ENCODE measurements at places on chromosomes 11 and 22.

- DNase-seq, result no peak
Observed at GRCh38 chr11:92162776-92163175, 61.8 kb upstream of the FAT3 start.

DNA sequence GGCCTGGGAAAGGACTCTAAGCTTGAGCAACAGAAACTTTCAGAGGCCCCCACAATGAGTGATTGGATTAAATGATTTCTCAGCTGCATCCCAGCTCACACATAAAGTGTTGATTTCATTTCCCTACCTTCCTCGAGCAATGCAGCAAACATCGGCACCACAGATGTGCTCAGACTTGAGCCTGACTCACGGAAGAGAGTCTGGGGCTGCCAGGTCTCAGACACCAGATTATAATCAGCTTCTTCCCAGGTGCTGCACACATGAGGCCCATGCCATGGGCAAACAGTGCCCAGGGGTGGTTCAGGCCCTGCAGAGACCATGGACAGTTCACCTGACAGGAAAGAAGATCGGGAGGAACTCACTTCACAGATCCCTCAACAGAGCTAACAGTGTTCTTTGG, 226.6 kb upstream of the TENM4 start:
- no peak for DNase-seq

- DNase-seq, result no peak
Observed at GRCh38 chr11:64053699-64054098, 18.0 kb downstream of the FLRT1 start.

DNA sequence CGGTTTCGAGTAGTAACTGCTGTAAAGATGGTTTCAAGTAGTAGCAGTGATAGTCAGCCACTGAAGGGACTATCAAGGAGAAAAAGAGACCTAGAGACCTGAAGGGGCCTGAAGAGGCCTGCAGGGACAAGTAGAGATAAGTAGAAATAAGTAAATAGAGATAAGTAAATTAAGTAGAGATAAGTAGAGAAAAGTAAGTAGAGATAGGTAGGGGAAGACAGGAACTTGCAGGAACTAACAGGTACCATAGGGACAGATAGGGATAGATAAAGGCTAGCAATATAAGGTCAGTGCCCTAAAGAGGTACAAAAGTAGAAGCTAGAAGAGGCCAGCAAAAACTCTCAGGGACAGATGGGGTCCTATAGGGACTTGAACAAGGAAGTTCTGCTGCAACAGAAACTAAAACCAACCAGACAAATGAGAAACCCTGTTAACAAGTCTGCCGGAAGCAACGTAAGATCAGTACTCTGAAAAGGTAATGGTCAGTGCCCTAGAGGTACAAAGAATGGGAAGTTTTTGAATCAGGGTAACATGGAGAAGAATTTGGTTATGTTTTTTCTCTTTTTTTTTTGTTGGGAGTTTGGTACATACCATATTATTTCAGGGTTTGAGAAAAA, 9.6 kb upstream of the SC5D start:
- DNase-seq, result no peak

- no peak for DNase-seq
Observed at GRCh38 chr11:3225159-3225758, 6.6 kb upstream of the MRGPRG start.

GRCh38 chr11:46952553-46952952, 16.0 kb downstream of the CSTPP1 start:
- DNase-seq, result no peak

DNA sequence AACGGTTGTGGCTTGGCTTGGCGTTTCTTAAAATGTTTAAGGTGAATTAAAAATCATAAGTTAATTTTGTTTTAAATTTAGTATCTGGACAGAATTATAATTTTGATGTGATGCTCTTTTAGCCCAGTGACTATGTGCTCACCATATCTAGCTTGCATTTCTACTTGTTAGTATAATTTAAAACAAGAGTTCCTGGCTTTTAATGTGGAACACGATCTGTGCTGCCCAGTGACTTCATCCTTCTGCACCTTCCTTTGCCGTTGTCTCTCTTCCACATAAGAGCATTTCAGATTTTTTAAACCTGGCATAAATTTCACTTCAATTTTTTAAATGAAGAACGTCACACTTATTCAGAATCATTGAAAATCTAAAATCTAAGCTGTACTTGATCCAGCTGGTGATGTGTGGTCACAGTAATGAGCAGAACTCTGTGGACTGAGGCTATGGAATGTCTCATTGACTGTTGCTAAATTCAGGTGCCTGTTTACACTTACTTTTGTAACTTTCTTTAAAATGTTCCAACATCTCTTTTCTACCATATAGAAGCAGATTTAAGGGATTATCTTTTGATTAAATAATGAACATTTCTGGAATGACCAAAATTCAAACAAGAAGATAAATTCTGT, 75.4 kb upstream of the ADSL start:
- no peak for DNase-seq

GRCh38 chr11:82118946-82119345, 614.7 kb downstream of the FAM181B start:
- no peak for DNase-seq

GRCh38 chr22:23549198-23549595, 30.9 kb downstream of the IGLL1 start:
- DNase-seq, result no peak

GRCh38 chr22:37499027-37499707, 13.0 kb upstream of the MFNG start:
- DNase-seq, result no peak

DNA sequence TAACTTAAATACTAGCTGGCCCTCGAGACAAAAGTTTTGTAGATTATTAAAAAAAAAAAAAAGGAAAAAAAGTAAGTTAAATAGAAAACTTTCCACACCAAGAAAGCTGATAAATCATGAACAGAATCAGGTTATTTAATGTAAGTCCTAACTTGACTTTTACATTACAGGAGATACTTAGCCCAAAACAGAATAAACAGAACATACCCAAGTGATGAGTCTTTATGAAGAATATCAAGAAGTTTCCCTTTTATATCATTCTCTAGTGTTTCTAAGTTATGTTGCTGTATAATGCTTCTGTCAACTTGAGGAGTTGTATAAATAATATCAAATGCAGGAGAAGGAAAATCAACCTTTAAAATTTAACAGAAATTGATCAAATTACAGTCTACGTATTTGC, 44.5 kb upstream of the RPS13 start:
- no peak for DNase-seq

- no peak for DNase-seq
Observed at GRCh38 chr11:84396521-84396920, 1110.4 kb upstream of the CCDC90B start.

DNA sequence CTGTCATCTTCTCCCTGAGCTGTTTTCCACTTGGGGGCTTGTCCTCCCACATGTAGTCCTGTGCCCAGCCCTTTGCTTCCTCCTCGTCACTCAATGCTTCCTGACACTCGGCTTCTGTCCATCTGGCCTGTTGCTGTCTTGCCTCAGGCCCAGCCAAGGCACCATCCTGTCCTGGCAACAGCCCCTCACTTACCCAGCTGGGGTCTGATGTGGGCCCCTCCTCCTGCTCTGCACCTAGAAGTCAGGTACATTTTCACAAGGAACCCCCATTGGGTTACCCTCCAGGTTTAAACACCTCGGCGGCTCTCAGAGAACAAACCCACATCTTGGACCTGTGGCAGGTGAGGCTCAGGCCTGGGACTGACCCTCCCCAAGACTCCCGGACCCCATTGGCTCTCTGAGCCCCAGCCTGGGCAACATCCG, 784.8 kb downstream of the TBC1D22A start:
- no peak for DNase-seq

GRCh38 chr11:2849994-2850770, 35.4 kb downstream of the CDKN1C start:
- DNase-seq, result no peak

DNA sequence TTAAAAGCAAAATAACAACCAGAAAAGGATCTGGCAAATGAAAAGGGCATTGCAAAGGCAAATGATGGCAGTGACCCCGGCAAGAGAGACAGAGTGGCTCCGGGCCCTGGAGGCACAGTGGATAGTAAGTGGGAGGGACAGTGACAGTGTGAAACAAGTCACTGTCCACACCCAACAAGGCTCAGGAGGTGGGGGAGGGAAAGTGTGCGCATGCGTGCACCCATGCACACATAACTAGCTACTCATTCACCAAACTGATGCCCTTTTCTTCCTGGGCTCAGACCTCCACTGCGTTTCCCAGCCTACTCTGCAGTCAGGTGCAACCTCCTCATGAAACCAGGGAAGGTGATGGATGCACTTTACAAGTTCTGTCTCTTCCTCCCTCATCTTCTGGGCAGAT, 108.4 kb downstream of the SHANK2 start:
- DNase-seq, result no peak

GRCh38 chr22:49340406-49340805, 487.3 kb downstream of the BRD1 start:
- no peak for DNase-seq

DNA sequence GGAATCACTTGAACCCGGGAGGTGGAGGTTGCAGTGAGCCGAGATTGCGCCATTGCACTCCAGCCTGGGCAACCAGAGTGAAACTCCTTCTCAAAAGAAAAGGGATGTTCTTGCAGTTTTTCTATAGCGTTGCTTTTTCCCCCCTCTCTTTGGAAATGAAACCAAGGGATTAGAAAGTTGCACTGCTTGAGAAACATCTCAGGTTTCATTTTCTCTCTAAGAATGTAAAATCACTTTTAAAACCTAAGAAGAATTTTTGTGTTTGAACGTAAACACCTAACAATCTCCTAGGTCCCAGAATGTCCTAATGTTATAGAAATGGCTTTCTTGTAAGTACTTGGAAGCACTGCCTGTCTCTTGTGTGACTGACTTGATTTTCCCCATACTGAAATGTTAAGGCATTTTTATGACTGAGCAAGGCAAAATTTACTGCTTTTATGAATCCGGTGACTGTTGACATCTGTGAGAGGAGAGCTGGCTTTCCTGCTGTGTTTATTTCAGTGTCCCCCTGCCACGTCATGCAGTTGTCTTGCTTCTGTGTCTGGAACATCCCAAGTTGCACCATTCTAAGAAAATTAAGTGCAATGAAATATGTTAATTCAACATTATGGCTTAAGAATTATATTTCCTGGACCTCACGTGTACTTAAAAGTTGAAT, 37.7 kb downstream of the NF2 start:
- DNase-seq, result no peak

GRCh38 chr11:104991994-104992393, 23.6 kb upstream of the CASP4 start:
- DNase-seq, result no peak

- no peak for DNase-seq
Observed at GRCh38 chr11:116563028-116563711, 209.6 kb downstream of the BUD13 start.

DNA sequence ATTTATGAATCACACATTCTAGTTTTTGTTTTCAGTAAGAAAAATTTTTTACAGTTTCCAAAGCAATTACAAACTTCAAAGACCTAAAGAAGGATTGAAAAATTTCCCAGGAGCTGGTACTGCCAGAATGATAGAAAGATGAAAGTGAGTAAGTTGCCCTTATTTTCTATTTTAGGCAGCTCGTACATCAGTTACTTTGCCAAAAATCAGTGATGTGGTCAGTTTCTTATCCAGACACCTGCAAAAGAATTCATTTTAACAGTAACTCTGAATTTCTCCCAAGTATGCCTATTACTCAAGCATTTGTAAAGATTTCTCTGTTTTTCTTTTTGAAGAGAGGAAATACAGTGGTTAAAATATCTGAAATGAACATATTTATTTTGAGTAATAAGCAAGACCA, 976.3 kb upstream of the RAG2 start:
- DNase-seq, result no peak

DNA sequence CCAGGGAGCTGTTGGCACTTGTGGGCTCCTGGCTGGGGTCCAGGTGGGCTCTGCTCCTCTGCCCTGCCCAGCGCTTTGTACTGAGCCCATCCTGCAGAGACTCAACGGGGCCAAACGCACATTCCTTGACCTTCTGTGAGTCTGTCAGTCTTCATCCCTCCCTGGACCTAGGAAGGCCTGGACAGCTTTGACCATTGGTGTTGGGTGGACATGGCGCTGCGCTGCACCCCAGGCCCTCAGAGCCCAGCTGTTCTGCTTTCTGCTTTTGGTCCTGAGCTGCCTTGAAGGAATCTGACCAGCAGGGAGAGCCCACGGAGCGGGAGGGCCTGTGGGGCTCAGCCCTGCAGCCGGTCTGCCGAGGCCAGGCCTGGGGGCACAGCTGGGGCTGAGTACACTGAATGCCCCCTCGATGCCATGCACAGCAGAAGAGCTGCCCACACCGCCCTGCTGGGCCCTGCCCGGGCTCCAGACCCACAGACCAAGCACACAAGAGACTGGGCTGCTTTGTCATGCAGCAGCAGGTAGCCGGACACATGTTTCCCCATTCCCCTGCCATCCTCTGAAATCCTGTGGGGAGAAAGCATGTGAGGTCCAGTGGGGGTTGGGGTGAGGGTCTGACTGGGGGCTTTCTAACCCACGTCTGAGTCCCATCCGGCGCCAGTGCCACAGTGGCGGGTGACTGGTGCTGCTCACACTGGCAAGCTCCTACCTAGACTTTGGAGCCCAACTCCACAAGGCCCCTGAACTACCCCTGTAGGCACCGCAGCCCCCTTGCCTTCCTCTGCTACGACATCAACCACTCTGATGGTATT, 24.1 kb upstream of the CCDC188 start:
- no peak for DNase-seq

DNA sequence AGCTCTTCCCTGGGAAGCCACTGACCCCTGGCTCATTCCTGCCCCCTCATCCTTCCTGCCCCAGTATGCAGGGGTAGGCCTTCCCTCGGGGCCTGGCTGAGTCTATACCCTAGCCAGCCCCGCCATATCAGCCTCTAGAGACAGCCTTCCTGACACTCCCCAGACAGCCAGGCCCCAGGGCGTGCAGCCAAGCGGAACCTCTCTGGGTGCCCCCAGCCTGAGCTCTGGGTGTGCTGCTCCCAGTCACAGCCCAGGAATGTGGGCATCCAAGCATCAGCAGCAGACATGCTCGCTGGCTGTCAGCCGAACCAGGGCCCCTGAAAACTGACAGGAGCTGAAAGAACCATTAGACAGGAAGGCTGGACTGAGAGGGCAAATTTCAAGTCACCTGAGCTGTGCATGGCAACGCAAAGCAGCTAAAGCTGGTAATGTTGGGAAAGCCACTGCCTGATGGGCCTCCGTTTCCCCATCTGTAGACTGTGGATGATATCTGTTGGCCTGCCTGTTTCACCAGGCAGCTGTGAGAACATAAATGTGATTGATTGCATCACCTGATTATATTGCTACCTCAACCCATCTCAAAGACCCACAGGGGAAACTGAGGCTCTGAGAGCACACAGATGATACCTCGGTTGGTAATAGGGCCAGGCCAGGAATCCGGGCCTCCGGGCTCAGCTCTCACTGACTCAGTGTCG, 93.2 kb downstream of the LRRC32 start:
- no peak for DNase-seq

GRCh38 chr22:27863001-27863400, 56.1 kb downstream of the PITPNB start:
- no peak for DNase-seq

GRCh38 chr22:29193021-29193420, 12.7 kb upstream of the EMID1 start:
- DNase-seq, result no peak

DNA sequence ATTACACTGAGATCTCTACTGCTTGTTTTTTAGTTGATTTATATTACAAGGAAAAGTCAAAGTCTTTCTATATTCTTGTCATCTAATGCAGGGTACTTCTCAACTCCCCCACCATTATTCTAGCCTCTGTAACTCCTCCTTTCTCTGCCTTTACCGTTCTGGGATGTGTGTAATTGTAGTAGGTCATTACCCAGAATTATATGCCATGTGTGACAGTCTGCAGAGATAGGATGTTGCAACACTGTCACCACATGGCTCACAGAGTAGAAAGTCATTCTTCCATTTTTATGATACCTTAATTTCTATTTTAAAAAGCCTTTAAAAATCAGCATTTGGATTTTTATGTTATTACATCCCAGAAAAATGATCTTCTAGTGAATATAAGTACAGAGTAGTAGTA, 32.7 kb downstream of the ZNF143 start:
- DNase-seq, result no peak
